ENCODE measurements at places on chromosomes 2 and 18.

DNA sequence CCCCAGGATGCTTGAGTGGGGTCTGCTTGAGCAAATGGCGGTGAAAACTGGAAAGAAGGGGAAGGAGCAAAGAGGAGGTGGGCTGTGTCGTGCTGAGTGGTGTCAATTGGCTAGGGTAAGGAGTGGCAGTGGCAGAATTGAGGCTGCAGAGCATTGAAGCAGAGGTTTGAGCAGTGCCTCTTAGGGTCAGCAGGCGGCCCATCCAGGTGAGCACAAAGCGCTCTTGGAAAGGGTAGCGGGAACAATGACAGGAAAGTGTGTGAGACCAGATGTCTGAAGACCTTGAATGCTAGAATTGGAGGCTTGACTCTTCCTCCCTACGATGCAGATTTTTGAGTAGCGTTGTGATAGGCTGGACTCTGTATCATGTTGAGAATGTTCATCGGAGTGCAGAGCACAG, 39.3 kb upstream of the IL1R1 start:
- DNase-seq, result no peak

GRCh38 chr2:141455877-141456276, 674.9 kb downstream of the LRP1B start:
- no peak for DNase-seq

GRCh38 chr2:121132054-121132761, 152.8 kb downstream of the TFCP2L1 start:
- DNase-seq, result no peak

GRCh38 chr18:24843123-24843522, 382.7 kb downstream of the HRH4 start:
- DNase-seq, result no peak

GRCh38 chr2:207251573-207252192, 85.9 kb upstream of the KLF7 start:
- no peak for DNase-seq

GRCh38 chr2:75336451-75336850, 137.1 kb upstream of the TACR1 start:
- no peak for DNase-seq

DNA sequence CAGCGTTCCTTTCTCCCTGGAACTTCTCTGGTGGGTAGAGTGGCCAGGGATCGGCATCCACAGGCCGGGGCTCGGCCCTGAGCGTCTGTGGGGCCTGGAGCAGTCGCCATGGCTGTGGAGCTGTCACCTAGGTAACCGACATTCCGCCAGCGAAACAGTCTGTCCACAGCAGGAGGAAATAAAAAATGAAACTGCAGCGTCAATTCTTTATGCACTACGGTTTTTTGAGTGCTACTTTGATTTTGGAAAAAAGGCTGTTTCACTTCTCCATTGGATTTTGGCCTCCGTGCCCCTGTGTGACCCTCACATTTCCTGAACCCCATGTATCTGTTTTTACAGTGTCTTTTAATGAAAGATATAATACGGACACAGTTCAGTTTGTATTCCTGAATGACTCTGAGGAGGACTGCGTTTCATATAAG, 163.4 kb downstream of the LDLRAD4 start:
- DNase-seq, result no peak

GRCh38 chr2:44981714-44982108, 27.5 kb downstream of the SIX2 start:
- peak; percentile 48 for DNase-seq

DNA sequence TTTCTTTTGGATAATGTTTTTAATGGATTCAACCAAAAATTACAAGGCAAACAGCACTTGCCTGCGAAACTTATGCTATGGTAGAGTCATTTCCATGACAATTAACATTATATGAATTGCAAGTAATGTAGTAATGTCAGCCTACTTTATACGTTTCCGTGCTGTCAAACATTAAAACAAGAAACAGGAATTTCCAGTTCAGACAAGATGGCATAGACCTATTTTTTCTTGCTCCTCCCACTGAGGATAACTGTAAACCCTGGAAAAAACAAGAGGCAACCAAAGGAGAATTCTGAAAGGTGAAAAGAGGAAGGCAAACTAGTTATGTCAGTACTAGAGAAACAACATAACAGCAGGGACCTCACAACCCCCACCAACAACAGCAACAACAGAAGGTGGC, 170.7 kb downstream of the DIS3L2 start:
- no peak for DNase-seq

DNA sequence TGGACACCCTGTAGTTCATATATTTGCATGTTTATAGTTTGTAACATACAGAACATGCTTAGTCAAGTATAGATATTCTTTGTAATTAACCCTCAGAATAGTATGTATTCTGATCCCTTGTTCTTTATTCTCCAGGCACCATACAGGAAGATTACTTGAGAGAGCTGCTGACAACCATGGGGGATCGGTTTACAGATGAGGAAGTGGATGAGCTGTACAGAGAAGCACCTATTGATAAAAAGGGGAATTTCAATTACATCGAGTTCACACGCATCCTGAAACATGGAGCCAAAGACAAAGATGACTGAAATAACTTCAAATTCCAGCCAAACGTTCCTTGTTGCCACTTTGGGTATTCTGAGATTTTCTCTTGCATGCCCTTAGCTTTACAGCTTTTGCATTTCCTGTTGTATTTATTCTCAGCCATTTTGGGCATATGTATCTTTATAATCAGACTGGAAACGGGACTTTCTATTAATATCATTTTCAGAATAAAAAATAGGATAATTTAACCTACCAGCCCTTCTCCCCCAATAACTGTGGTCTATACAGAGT, 6.2 kb upstream of the MYL12B start:
- DNase-seq, result no peak

GRCh38 chr2:9658972-9659371, 28.2 kb upstream of the YWHAQ start:
- DNase-seq, result no peak

All from stimulated activated effector memory CD8-positive, alpha-beta T cell treated with anti-CD3 and anti-CD28 coated beads, Interleukin-12 subunit alpha, Interleukin-12 subunit beta, amount 100 ng/mL, for 72 hours (primary cell).